ENCODE measurements at places on chromosomes 2 and 18.
A peak's percentile ranks its signal among the peaks of the same experiment; 100 is the strongest.

DNA sequence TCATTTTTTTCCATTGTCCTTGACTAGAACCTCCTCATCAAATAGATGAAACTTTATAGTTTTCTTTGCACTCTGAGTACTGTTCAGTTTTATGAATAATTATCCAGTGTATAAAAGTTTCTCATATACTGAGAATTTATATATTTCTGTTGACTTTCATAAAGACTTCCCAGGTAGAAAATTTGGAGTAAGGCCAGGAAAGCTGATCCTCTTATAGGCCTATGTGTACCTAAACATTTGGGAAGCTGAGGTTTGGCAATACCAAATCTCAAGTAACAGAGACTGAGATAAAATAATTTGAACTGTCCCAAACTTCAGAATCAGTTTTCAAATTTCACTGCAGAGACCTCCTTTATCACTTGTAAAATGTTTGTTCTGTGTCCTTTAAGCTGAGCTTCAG is 43.4 kb downstream of the CCDC102B start:
- no peak for DNase-seq

GRCh38 chr2:227404585-227405271 is 17.0 kb upstream of the SCYGR1 start:
- peak; percentile 5 for DNase-seq

DNA sequence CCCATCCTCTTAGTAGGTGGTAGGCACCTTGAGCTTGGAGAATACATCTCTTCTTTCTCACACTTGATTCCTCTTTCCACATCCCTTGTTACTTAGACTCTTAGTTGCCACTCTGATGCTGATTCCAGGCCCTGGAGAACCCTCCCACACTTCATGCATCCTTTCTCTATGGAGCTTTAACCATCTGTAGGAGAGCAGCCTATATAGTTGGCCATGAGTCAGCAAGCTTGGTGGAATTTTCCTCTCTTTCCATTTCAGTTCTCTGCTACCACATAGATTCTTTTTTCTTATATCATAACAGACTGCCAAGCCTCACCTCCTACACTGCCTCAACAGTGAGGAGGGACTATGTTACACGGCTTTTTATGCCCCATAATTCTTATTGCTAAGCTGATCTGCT is 851.6 kb upstream of the CDH2 start:
- DNase-seq, result no peak

GRCh38 chr2:58045580-58046334 is 849 bp upstream of the VRK2 start:
- DNase-seq, result no peak

DNA sequence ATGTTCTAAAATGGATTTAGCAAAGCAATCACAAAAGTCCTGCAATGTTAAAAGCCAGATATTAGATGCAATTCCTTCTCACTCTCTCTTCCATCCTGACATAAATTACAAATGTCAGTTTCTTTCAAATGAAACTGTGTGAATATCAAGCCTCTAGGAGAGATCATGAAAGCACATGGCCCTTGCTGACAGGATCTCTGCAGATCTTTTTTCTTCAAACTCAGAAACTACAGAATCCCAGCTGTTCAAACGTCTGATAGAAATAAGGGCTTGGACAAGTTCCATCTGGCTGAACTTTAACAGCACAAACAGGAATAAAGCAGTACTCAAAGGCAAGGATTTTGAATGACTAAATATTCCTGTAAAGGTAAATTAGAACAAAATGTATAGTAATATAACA is 47.6 kb downstream of the PDE1A start:
- DNase-seq, result no peak

- no peak for DNase-seq
Measured at GRCh38 chr18:31657823-31658669, 26.3 kb downstream of the B4GALT6 start.

DNA sequence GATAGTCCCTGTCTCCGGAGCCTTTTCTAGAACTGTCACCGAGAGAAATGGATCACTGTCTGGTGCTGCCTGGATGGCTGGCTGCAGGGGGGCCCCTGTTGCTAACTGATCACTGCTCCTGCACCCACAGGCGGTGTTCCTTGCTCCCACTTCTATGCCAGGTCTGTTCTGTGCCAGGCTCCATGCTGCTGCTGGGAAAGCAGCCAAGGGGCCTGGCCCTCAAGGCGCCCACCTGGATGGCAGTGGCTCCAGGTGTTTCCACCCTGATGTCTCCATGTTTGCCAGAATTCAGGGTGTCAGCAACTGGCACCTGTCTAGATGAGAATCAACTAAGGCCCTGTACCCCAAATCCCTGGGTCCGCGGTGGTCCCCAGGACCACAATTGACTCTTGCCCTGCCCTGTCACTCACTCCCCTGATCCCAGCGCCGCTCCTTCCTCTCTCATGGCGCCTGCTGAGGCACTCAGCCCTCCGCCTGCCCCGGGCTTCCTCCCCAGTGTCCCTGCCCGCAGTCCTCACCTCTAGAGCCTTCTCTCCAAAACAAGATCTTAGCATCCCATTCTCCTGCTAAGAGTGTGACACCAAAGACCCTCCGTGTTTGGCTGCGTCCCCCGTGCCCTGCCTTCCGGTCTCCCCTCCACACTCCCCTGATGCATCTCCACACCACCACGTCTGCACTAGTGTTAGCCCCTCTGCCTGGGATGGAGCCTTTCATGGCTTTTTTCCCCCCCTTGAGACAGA is 72.5 kb upstream of the OTOF start:
- DNase-seq, result peak; percentile 53

DNA sequence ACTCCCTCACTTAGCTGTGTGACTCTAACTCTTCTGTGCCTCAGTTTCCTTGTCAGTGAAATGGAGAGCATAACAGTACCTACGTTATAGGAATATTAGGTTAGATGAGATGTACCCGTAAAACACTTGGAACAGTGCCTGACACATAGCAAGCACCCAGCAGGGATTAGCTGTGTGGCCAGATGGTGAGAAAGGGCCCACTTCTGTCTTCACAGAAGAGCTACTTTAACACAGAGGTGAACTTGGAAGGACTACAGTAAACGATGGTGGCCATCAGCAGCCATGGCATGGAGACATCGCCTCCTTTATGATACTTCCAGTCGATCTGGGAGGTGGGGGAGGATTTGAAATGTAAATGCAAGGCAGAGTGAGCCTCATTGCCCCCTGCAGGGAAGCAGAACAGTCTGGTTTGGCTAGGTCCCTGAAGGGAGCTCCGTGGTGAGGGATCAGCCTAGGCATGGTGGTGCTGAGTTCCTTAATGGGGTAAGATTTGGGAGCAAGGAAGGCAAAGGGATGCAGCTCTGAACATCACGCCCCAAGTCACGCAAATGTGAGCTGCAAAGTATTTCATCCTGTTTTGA is 101.7 kb upstream of the ALPP start:
- no peak for DNase-seq

- DNase-seq, result no peak
Measured at GRCh38 chr2:176552501-176553135, 283.4 kb downstream of the MTX2 start.

DNA sequence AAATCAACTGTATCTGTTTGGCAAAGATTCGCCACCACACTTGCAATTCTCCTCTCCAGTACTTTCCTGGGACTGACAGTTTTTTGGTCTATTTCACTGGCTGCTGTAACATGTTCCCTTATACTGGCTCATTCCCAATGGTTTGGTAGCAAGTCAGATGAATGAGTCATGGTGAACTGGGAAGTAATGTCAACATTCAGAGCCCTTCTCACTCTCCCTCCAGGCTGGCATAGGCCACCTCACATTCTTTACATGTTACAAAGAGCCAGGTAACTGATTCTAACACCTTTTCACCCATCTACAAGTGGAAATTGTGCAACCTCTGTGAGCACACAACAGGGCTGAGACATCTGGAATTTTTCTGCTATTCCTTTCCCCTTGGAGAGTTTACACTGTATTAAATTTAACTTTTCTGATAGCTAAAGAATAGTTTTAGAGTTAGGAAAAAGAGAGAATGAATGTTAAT is 111.3 kb upstream of the TLK1 start:
- peak; percentile 55 for DNase-seq

- DNase-seq, result no peak
Measured at GRCh38 chr2:12051831-12052230, 305.4 kb downstream of the LPIN1 start.

DNA sequence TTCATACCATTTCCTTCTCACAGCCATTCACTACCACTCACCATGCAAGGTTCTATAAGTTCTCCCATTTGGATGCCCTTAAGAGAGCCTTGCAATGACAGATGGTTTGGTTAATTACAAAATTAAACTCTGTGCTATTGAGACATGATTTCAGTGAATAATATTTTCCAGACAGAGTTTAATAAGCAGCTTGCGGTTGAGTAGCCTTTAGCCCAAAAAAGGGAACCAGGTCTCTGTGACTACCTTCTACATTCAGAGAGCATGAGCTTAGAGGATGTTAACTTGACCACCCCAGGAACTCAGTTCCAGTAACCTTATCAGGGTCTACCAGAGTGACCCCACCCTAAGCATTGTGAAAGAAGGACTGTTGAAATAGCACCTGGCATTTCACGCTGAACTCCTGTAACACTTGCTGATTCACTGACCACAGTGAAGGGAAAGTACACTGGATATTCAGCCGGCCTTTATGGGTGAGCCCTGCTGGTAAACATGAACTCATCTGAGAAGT is 1173.1 kb upstream of the ZEB2 start:
- no peak for DNase-seq

- DNase-seq, result no peak
Measured at GRCh38 chr2:239994086-239994485, 31.1 kb downstream of the NDUFA10 start.

GRCh38 chr2:177044671-177045070 is 167.9 kb upstream of the HNRNPA3 start:
- DNase-seq, result no peak

All from lower leg skin (tissue), 4 donors.